ENCODE measurements at places on chromosomes 1 and 21.

DNA sequence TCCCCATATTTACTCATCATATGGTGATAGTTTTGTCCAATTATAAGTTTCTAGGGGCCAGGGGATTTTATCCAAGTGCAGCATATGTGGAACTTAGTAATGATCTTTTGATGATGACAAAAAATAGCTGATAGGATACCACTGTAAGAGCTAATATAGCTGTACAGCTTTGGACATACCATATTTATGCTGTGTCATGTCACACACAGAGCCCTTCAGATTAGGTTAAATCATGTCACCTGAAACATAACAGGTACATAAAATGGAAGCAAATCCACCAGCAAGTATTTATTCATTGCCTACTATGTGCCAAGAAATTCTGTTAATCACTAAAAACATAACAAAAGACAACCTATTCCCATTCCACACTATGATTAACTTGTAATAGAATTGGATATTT lies 82.8 kb upstream of the IPO9 start:
- DNase-seq = no peak

DNA sequence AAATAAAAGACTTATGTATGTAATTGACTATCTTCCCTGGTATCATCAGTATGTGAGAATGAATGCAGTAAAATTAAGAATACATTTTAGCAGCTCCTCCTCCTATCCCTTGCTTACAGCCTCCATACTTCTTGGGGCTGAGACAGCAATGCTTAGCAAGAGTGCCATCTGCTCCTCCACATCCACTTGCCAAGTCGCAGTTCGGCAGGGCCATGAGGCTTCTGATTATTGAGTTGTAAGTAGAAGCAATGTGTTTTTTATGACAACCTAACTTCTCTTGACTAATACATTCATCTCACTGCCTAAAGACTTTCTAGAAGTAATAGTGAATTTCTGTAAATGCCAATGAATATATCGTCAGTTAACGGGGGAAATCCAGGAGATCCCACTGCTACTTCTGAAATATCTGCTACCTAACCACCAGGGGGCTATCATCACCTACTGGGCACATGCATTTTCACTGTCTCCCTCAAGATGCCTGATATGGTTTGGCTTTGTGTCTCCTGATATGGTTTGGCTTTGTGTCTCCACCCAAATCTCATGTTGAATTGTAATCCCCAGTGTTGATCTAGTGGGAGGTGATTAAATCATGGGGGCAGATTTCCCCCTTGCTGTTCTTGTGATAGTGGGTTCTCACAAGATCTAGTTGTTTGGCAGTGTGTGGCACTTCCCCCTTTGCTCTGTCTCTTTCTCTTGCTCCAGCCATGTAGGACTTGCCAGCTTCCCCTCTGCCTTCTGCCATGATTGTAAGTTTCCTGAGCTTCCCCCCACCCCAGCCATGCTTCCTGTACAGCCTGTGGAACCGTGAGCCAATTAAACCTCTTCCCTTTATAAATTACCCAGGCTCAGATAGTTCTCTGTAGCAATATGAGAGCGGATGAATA lies 59.6 kb downstream of the EXTL2 start:
- no peak for DNase-seq

GRCh38 chr1:9840176-9840575 lies 16.4 kb upstream of the CLSTN1 start:
- DNase-seq = no peak

- DNase-seq = no peak
These were observed 8.3 kb downstream of the TRNP1 start for GRCh38 chr1:27001570-27002360.

DNA sequence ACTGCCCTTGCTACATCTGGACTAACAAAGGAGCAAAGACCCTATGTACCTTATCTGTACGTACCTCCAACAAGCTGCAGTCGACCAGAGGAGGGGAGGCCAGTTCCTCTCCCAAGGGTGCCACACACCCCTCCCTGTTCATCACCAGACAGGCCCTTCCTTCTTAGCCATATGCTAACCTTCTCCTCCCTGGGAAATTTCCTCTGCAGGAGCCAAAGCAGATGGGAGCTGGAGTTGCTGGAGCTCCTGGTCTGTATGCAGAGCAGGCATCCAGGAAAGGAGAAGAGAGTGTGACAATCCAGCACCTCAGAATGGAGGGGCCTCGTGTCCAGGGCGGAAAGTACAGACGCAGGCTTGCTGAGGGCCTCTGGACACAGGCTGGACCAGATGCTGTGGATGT lies 48.5 kb downstream of the C8B start:
- DNase-seq = no peak

DNA sequence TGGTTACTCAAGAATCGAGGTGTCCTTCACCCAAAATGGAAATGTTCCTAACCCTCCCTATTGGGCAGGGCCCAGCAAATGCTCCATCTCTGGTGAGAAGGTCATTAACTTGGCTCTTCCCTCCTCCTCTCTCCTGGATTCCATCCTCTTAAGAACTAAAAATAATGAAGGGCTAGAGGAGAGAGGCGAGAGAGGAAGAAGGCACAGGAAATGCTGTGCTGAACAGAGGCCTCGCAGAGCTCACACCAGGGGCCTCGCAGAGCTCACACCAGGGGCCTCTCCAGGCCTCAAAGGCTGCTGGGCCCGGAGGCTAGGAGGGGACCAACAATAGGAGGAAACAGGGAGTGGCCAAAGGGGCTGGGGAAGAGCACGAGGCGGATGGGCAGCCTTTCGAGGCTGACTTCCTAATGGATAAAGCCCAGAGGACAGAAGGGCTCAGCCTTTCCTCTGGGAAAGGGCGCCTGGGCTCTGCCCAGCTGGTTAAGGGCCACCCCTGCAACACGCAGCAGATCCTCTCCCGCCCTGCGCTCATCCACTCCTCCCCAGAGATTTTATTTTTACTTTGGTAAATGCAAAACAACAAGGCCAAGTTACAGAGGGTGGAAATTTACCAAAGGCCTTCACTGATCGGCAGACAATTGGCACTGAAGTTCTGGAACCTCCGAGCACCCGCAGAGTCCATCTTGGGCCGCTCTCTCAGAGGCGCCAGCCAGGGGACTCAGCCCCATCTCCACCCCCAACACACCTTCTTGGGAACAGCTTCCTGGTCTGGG lies 78.5 kb downstream of the ITPKB start:
- DNase-seq = no peak

- DNase-seq = no peak
These were observed 38.2 kb downstream of the SLC9A1 start for GRCh38 chr1:27116697-27117096.

- DNase-seq = no peak
These were observed 26.1 kb downstream of the PADI6 start for GRCh38 chr1:17397910-17398695.

GRCh38 chr1:63739452-63739851 lies 34.4 kb upstream of the ROR1 start:
- DNase-seq = no peak

DNA sequence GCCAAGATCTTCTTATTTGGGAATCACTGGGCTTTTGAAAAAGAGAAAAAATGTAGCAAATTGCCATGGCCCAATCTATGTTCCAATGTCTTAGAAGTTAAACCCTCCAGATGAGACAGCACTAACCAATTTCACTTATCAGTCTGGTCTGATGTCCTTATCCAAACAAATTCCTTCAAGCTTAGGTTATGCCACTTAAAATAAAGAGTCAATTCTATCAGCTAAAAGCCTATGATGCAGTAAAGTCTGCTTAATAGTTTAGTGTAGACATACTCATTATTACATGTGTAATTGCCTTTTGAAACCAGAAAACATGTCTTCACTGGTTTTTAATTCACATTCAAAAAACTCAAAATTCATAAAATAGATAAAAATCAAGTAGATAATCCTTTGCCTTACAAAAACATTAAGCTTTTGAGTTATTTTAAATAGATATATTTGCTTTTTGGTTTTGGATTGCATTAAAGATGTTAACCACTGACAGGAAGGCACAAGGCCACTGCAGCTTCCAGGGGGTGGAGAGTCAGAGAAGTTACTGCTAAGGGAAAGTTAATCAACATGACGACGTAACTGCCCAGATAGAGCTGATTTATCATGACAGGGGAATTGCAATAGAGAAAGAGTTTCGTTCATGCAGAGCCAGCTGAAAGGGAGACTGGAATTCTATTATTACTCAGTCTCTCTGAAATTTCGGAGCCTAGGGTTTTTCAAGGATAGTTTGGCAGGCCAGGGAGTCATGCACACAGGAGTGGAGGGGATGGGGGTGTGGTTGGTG lies 106.1 kb downstream of the MAP3K21 start:
- no peak for DNase-seq

DNA sequence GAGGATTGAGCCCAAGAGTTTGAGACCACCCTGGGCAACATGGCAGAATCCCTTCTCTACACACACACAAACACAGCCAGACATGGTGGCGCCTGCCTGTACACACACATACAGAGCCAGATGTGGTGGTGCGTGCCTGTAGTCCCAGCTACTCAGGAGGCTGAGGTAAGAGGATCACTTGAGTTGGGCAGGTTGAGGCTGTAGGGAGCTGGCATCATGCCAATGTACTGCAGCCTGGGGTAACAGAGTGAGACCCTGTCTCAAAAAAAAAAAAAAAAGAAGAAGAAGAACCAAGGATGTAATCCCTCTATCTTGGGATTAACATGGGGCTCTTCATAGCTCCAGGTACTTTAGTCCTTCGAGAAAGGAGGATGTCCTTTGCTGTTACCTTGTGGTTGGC lies 29.4 kb upstream of the PIGV start:
- no peak for DNase-seq

DNA sequence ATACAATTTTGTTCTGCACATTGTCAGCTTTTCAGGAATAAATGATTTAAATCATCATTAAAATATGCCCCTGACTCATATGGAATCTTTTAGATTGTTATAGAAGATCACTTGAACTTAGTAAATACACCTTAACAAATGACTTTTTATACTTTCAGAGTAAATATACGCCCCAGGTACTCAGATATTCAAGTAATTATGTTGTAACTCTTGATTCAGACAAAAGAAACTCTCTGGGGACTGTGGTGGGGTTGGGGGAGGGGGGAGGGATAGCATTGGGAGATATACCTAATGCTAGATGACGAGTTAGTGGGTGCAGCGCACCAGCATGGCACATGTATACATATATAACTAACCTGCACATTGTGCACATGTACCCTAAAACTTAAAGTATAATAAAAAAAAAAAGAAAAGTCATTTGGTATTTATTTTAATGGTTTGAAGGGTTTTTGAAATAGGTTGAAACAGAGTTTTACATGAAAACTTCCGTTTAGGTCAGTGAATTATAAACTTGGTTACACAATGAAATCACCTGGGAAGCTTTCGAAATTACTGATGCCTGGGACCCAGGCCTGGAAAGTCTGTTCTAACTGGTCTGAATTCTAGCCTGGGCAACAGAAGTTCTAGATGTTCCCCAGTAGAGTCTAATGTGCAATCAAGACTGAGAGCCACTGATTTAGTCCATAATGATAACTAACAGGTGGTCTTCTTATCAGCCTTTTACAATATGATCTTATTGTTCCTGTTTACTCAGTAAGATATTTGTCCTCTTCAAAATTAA lies 320.5 kb upstream of the NR5A2 start:
- DNase-seq = no peak

GRCh38 chr1:234760303-234760723 lies 150.3 kb upstream of the IRF2BP2 start:
- DNase-seq = no peak

DNA sequence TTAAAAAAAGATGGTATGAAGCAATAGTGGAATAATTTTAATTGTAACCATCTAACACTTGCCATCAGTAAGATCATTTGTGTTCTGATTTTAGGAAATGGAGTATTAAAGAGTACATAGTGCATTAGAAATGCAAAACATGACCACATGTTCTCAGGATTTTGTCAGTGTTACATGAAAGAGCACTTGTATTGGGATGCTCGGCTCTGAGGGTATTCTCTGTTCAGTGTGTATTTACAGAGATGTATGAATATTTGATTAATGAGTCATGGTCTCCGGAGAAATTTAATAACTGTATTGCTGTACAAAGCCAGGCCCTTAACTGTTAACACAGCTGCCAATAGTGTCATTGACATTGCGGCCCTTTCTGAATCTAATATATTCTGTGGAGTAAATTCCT lies 91.7 kb downstream of the ATG4C start:
- DNase-seq = no peak

DNA sequence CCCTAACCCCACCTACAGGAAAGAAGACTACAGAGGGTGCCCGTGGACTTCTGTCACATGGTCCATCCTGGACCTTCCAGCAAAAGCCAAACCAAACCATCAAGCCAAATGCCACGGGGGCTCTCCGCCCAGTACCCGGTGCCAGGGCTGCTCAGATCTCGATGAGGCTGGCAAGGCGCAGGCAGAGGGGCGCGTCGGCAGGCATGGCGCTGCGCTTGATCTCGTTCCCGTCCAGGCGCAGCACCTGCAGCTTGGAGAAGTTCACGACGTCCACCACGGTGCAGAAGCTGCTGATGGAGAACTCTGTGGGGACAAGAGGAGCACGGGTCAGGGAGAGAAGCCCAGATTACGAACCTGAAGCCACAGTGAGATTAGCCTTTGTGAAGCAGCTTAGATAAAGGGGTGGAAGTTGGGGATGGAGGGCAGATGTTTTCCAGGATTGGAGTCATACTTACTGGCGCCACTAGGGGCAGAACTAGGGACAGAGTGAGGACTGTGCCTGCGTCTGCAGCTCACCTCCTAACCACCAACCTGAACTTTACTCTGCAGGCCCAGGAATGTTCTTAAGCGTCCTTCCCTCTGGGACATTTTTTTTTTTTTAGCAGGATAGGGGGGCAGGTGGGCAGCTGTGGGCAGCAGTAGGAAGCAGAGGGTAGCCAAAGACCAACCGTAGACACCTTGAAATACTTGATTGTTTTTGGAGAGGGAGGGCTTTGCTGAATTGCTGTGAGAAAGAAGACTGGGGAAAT lies 8.6 kb downstream of the FMOD start:
- DNase-seq = no peak

DNA sequence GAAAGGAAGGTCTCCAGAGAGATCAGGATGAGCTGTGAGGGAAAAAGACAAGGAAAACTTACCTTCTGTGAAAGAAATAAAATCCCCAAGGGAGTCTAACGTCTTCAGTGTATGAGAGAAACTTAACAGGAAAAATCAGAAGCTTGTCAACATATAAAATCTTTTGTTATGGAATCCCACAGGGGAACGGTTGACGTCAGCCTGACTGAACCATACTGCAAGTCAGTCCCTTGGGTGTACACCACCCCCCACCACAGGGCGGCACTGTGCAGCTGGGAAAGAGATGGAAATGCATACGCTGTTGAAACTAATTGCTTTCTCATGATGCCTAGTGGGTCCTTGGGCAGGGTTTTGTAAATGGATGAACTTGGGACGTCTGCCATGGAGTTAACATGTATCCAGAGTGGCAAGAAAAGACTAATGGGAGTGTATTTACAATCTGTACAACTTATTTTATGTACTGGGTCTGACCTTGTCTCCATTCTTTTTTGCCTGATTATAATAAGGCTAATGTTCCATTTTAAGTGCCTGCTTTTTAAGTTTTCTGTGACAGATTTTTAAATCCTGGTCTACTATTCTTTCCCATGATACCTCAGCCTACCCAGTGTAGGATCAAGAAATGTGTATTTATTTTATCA lies 22.7 kb downstream of the UTP25 start:
- DNase-seq = no peak

GRCh38 chr1:79431340-79431739 lies 424.8 kb upstream of the ADGRL4 start:
- DNase-seq = no peak

- no peak for DNase-seq
These were observed 2.4 kb downstream of the QSOX1 start for GRCh38 chr1:180157108-180157507.

Measured in stimulated activated CD8-positive, alpha-beta memory T cell treated with anti-CD3 and anti-CD28 coated beads, Interleukin-7, amount 100 ng/mL, for 48 hours (primary cell).